ELR (cell line): ENCODE measurements at places on chromosomes 3 and 15.

- no peak for DNase-seq
These were observed 36.2 kb downstream of the GLB1 start for GRCh38 chr3:33060609-33061337.

DNA sequence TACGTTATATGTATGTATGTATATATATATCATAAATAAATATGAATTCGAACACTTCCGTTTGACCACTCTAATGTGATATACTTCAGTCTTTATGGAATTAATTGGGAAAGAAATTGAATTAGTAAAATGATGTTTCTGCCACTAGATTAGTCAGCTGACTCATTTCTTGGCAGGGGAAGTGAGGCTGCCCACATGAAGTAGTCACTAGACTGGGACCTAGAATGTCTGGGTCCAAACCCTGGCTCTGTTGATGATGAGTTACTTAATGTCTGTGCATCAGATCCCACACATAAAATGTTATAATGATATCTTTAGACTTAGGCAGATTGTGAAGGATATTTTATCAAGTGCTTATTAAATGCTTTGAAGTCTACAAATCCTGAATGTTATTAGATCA, 27.4 kb upstream of the ARL14 start:
- DNase-seq = no peak

- DNase-seq = no peak
These were observed 29.2 kb downstream of the UBE2Q2 start for GRCh38 chr15:75872403-75872990.

DNA sequence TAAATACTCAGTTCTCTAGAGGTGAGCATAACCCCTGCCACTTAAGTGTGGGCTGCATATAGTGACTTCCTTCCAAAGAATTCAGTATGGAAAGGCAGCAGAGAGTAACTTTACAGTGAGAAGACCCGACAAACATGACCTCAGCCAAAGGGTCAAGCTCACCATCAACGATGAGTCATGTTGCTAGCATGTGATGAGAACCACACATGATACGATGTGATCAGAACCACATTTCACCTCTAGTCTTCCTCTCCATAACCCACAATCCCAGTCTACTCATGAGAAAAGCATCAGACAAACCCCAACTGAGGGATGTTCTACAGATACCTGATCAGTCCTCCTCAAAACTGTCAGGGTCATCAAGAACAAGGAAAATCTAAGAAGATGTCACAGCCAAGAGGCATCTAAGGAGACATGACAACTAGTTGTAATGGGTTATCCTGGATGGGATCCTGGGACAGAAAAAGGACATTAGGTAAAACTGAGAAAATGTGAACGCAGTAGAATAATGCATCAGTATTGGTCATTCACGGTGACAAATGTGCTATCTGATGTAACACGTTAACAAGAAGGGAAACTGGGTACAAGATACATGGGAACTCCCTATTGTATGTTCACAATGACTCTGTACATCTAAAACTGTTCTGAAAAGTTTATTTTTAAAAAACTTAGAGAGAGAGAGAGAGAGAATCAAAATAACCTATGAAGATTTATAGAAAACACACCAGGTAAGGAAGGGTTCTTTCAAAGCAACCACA, 28.3 kb downstream of the SEC61A1 start:
- peak; percentile 99 for DNase-seq

- DNase-seq = no peak
These were observed 32.1 kb upstream of the KCNH8 start for GRCh38 chr3:19116239-19116638.

DNA sequence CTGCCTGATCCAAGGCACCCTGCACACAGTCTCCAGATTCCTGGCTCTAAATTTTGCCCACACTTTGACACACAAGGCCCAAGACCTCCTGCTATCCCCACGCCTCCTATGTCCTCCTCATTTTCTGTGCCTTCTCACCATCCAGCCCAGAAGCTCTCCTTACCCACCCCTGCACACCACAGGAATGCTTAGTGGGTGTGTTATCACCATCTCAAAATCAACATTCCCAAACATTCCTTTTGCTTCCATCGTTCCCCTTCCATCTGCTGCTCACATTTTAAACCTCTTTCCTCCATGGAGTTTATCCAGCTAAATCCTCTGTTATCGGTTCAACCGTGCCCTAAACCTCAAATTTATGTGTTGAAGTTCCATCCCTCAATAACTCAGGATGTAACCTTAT, 43.9 kb downstream of the DGKG start:
- peak; percentile 19 for DNase-seq

DNA sequence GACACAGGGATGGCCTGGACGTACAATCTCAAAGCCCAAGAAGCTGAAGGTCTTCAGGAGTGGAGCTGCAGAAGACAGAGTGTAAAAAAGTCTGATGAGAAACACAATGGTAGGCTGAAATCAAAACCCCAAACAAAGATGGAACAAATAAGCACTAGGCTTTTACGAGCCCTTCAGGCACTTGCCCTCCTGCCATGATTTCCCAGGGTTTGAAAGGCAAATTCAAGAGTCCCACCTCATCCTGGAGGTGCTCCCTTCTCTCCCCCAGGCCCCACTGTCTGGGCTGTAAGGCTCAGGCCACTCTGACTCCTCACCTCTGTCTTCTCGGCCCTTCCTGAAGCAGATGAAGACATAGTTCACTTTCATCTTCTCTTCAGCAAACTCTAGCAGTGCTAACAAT, 86.6 kb downstream of the RBPMS2 start:
- DNase-seq = no peak

- DNase-seq = no peak
These were observed 183.2 kb downstream of the NTRK3 start for GRCh38 chr15:88073391-88073691.

DNA sequence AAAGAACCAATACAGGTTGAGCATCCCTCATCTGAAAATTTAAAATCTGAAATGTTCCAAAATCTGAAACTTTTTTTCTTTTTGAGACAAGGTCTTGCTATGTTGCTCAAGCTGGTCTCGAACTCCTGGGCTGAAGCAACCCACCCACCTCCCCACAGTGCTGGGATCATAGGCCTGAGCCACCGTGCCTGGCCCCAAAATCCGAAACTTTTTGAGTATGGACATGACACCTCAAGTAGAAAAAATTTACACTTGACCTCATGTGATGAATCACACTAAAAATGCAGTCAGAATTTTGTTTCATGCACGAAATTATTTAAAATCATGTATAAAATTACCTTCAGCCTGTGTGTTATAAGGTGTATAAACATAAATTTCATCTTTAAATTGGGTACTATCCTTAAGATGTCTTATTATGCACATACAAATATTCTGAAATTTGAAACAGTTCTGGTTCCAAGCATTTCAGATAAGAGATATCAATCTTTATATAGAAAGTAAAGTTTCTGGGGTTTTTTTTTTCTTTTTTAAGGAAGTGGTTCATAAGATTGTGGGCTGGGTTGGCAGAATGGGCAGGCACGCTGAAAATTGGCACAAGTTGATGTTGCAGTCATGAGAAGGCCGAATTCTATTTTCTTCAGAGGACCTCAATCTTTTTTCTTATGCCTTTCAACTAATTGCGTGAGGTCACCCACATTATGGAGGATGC, 72.5 kb downstream of the SPRED1 start:
- DNase-seq = no peak

GRCh38 chr3:37324850-37325321, 150.5 kb upstream of the LRRFIP2 start:
- no peak for DNase-seq

DNA sequence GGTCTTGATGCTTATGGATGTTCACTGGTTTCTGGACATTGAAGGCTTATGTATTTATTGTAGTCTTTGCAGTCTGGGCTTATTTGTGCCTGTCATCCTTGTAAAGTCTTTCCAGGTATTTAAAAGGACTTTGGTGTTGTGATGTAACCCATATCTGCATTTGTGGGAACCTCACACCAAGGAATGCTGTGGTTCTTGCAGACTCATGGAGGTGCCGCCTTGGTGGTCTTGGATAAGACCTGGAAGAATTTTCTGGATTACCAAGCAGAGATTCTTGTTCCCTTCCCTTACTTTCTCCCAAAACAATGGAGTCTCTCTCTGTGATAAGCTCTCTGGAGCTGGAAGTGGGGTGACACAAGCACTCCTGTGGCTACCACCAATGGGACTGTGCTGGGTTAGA, 363.5 kb upstream of the NECTIN3 start:
- DNase-seq = peak; percentile 3
